ENCODE measurements at places on chromosomes 12 and 14.
A peak's percentile ranks its signal among the peaks of the same experiment; 100 is the strongest.

DNA sequence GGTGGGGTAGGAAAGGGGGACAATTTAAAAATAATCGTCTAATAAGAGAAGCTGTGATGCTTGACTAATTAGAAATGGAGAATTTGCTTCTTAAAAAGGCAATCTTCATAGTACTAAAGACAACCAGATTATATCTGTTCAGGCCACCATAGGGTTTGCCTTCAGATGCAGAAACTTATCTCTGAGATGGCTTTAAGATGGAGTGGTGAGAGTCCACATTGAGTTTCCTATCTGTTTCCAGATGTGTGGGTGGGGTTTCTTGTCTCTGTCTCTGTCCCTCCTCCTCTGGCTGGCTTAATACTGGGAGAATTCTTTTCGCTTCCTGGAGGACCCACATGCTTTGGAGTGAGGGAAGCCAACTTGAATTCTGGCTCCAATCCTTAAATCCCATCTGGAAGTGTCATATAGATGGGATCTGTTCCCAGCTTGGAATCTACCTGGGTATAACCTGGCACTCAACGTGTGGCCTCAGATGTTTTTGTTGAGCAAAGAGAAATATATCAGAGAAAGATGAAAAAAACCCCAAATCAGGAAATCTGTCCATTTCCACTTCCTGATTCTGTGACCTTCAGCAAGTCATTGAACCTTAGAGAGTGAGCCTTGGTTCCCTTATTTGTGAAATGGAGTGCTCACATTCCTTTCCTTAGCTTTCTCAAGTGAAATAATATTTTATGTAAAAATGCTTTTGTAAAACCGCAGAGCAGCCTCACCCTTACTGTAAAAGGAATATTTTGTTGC lies 66.4 kb downstream of the CHST11 start:
- DNase-seq, result no peak

DNA sequence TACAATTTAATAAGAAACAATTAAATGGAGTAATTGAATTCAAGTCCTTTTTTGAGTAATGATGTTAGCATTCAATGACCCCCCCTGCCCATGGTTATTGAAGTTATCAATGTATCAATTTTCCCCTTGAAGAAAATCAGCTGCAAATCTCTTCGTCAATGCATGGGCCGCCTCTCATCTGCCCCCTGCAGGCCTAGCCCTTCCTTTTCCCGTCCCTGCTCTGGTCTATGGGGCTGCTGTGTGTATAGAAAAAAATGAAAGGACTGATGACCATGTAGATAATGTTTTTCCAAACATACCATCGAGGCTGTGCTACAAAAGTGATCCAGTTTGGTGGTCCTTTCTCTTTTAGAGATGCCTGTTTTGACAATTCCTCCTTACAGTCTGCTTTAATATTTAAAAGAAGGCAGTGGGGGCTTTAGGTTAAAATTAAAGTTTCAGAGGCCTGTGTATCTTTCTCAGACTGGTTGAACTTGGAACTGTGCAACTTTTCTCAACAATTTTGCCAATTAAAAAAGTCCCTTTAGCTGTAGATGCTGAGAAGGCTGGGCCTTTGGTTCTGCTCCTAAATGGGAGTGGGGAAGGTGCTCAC lies 98.4 kb downstream of the APAF1 start:
- DNase-seq, result no peak

DNA sequence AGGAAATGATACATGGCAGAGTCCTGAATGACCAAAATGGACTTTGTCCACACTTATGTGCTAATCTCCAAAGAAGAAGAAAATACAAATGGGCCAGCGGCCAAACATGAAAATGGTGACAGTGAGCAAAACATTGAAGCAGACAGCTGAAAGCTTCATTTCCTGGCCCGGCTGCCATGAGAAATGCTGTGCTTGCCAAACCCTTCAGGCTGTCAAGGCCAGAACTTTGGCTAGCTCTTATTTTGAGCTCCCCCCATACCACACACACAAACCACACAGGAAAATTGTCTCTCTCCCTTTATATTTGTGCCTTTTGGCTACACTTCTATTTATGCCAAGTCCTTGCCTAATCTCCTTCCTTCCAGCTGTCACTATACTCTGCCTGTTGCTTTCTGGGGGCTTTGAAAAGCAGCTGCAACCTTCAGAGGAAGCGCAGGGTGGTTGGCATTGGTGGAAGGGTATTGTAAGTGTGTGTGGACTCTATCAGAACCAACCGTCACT lies 323.8 kb downstream of the RAD51B start:
- DNase-seq, result no peak

DNA sequence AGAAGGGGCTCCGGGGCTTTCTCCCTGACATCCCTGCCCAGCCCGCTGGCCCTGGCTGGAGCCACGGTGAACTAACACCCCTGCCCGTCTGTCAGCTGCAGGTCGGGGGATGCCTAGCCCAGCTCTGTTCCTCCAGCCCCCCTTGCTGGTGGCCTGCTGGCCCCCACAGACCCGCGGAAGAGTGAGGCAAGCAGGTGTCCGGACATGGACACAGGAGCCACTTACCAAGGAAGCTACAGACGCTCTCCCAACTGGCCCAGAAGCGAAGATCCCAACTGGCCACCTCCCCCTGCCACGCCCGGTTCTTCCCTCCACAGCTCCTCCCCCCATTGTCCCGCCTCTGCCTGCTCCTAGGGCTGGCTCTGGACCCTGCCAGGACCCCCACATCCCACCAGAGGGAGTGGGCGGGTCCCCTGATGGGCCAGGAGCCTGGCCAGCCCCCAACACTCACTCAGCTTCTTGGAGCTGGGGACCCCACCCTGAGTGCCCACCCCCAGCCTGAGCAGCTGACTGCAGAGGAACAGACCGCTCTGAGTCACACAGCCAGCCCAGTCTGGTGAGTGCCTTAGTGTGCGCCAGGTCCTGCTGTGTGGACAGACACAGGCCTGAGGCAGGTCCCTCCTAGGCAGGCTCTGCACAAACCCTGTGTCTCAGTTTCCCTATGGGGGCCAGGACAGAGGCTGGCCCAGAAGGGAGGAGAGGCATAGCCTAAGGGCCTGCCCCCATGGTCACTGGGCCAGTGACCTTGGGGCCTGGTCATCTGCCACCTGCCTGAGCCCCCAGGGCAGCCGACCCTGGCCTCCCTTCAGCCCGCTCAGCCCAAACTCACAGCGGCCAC lies 7.7 kb downstream of the AHNAK2 start:
- no peak for DNase-seq

DNA sequence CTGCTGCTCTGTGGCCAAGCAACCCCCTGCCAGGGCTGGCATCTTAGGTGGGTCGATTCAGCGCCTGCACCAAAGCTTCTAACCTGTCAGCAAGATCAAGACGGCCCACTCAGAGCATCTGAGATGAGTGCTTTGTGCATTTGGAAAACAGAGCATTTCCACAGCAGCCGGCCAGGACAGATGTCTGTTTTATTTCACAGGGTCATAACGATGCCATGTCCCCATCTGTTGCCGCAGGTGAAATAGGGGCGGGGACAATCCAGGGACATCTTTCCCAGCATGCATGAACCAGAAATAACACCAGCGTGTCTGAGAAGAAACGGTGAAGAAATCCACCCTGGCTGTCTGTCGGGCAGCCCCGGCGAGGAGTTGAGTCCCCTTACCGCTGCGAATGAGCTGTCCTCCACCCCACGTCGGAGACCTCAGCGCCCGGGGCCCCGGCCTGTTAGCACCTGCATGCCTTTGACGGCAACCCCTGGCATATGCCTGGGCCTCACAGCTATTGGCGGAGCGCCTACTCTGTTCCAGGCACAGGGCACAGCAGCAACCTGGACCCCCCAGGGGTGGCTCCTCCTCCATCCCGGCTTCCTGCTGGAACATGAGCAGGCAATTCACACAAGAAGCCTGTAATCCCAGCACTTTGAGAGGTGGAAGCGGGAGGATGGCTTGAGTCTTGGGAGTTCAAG lies 30.6 kb upstream of the ULK1 start:
- DNase-seq, result no peak

GRCh38 chr12:121297435-121297991 lies 1.0 kb upstream of the CAMKK2 start:
- no peak for DNase-seq

- peak; percentile 60 for DNase-seq
Measured at GRCh38 chr12:32644431-32644830, 34.7 kb upstream of the DNM1L start.

GRCh38 chr14:103109535-103110441 lies 13.5 kb upstream of the TNFAIP2 start:
- DNase-seq, result no peak

DNA sequence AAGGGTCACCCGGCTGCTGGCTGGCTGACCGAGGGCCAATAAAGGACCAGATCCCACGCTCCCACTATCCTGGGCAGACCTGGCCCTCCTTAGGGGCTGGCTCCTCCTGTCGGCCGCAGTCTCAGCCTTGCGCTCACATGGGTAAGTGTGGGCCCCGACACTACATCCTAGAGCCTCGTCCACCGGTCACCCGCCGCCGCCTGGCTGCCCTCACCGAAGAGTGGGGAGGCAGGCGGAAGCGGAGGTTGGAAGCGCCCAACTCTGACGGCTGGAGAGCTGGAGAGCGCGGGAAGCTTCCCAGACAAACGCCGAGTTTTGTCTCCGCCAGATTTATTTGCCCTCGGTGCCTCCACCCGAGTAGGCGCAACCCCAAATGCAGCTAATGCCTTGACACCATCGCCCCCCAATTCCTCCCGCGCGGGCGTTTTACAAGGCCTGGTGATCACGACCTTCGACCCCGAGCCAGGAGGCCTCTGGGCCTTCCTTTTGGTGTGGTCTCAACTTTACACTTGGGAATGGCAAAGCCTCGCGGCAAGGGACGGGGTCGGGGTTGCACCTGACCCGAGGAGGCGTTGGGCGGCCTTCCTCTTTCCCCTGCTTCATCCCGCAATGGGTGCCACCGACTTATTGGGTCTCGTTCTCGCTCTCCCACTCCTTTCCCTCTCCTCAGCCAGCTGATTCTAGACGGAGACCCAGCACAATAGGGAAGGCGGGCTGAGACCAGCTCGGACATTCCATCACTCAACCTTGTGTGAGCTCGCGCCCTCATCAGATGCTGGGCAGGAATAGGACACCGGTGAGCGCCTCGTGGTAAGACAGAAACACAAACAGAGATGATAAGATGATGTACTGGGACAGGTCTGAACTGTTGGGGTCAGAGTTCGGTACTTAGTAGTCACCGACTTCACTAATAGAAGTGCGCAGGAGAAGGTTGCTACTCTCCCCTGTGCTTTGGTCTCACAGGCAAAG lies 78.3 kb upstream of the ANO4 start:
- DNase-seq, result no peak

GRCh38 chr14:101835566-101835965 lies 74.1 kb downstream of the PPP2R5C start:
- no peak for DNase-seq

DNA sequence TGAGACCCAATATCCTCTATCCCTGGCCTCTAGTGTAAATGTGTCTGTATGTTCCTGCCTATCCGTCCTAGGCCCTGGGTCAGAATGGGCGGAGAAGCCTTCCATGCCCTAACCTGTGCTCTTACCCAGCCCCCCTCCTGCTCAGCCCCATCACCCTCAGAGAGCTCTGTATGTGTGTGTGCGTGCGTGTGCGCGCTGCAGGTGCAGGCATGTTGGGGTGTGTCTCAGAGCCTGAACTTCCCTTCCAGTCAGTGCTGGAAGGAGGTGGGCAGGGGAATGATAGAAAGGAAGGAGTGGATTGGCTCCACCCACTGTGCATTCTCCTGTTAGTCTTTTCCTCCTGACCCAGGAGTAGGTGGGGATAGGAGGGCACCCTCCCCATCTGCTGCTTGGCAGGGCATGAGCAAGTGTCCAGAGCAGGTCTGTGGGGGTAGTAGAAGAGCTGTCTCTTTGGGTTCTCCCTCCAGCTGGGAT lies 7.2 kb downstream of the NAB2 start:
- DNase-seq, result no peak

- DNase-seq, result no peak
Measured at GRCh38 chr14:68379510-68380328, 413.1 kb downstream of the ZFP36L1 start.

DNA sequence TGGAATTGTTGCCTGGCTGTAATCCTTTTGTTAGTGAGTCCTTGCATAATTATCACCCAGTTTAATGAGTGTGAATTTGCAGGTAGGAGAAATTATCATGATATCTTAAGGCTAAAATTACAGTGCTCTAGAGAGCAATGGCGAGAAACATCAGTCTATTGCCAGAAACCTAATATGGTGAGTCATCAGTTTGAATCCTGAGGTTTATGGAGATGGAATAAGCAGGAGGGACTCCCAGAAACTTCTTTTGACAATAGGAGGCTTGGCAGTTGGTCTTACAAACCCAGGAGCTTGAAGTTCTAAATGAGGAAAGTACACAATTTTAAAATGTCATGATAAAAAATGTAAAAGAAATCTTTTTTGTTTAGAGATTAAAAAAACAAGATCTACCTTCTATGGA lies 31.5 kb upstream of the CRADD start:
- DNase-seq, result no peak

DNA sequence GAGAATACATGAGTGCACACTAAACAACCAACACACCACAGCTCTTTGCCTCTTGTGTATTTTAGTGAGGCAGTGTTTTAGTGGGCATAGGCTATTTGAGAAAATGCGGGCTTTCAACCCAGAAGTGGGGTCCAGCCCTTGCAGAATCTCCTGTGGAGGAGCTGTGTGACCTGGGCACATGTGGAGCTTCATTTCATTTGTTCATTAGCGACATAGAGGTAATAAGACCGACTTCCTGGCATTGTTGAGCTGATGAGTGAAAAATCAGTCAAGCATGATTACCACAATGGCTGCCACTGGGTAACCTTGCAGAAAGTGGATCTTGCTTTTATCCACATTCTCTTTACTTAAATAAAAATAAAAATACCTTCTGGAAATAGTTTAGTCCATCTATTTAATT lies 923.5 kb downstream of the BCL11B start:
- DNase-seq, result no peak

DNA sequence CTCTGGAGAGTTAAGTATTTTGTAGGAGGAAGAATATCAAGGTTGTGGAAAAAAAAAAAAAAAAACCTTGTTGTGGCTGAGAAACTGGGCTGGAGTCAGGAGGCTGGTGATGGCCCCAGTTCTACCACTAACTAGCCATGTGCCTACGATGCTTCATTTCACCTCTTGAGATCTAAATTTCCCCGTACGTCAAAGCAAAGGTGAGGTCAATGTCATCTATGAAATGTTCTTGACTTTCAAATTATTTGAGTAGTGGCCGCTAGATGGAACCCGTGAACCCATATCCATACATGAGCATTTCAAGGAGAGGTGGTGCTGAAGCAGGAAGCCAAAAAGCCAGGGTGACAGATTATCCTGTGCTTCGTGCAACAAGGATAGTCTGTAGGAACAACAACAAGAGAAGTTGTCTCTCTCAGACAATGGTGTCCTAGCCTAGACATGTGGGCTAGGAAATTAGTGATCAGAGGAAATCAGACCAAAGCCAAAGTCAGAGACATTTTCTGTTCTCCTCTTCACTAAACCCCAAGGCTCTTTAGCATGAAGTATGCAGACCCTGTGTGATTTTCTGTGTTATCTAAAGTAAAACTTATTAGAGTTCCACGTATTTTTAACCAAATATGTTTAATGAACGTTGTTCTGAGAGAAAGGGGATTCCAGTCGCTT lies 95.5 kb upstream of the ETV6 start:
- DNase-seq, result peak; percentile 35

DNA sequence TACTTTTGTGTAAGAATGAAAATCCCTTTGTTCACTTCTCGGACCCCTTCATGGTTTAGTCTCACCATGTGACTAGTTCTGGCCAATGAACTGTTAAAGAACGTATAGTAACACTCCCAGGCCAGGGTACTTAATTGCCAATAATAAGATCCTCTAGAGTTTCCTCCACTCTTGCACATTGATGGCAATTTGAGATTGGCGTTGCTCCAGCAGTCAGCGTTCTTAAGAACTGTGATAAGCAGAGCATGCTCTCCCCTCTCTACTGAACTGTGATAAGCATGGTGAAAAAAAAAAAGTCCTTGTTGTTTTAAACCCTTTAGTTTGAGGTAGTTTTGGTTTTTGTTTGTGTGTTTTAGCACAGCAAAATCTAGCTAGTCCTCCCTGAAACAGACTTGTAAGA lies 854.5 kb downstream of the SLC6A15 start:
- DNase-seq, result peak; percentile 1

Data from CMK (cell line).